ENCODE measurements at places on chromosomes 3 and 15.
A peak's percentile ranks its signal among the peaks of the same experiment; 100 is the strongest.

DNA sequence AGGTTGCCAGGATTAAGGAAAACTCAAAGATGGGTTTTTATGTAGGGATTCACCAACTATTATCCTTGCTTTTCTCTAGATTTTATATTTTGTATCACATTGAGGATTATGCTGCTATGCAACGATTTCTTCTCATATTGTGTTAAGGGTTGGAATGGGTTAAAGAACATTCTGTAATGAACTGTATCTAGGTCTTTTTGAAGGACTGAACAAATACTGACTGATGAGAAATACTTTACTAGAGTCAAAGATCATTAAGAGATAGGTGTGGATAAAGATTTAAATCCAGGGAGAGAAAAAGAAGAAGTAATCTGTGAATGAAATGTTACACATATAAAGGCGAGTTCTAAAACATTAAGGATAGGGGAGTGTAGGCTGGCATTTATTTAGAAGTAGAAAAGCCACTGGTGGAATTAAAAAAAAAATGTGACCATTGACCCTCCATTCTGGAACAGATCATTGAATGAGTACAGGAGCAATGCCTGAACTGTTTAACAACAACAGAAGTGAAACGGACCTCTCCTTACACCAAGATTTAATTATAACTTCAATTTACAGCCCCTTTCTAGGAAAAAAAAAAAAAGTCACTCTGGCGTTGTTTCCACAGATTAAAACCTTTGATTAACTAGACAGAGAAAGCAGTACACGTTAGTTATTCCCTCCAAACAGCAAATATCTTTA, 39.2 kb downstream of the PROS1 start:
- no peak for DNase-seq

- DNase-seq: no peak
These were observed 45.4 kb downstream of the CERS3 start for GRCh38 chr15:100483370-100483769.

DNA sequence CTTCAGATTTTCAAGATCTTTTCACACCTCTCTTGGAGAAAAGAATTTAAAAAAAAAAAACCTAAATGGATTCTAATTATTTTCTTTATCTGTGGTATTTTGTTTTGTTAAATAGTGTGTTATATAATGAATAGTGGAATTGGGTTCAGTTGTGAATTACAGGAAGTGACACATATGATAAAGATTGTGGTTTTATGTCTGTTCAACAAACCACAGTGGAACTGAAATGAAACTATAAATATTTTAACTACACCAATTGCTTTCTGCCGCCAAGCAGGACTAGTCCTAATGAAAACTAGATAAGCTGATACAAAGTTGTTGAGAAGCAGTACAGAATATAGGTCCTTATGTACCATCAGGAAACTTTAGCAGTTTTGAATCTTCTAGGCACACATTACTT, 121.6 kb downstream of the UBE2E2 start:
- DNase-seq: no peak

GRCh38 chr15:42033214-42033873, 12.5 kb upstream of the PLA2G4E start:
- no peak for DNase-seq

DNA sequence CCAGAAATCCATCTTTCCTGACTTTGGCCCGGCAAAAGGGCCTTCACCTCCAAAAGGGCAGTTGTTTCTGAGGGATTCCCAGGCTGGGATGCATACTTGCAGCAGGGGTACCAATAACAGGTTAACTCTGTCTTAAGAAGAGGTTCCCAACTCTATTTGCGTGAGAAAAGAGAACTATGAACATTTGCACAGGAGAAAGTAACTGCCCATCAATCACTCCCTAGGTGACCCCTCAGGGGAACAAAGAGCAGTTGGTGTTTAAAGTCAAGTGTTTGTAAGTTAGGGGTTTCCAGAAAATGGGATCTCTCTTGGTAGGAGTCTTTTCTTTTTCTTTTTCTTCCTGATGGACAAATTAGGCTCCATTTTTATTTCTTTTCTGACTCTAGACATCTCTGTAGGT, 97.3 kb downstream of the EPHB1 start:
- peak; percentile 4 for DNase-seq

- DNase-seq: no peak
These were observed 11.1 kb downstream of the MAGEF1 start for GRCh38 chr3:184700759-184701158.

DNA sequence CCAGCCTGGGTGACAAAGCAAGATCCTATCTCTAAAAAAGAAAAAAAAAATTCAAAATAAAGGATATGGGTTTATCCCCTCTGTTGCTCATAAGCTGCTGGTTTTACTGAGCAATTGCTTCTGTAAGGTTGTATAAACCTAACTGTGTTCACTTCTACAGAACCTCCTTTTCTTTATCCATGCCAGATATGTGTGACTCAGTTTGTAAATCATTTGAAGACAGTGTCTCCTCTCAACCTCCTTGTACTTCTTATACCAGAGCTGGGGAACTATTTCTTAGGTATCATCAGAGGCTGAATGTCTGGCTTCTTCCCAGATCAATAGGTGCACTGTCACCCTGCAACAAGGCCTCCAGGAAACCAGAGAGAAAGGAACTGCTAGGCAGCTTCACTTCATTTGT, 273.8 kb downstream of the CD47 start:
- DNase-seq: no peak

DNA sequence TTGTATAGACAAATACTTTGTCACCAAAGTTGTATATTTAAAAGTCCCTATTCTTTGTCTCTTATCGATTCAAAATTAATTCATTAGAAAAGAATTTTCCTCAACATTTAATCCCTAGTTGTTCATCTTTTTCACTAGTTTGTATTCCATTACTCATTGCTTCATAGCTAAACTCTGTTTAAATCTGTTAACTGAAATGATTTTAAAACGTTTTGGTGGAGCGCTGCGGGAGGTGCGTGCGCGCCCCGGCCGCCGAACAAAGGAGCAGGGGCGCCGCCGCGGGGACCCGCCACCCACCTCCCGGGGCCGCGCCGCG, 56.4 kb upstream of the GOLGA8A start:
- no peak for DNase-seq

- no peak for DNase-seq
These were observed 2.0 kb upstream of the MECOM start for GRCh38 chr3:169665264-169666075.

GRCh38 chr3:61420136-61420759, 141.1 kb upstream of the PTPRG start:
- no peak for DNase-seq

- DNase-seq: peak; percentile 88
These were observed 26.4 kb upstream of the PDE8A start for GRCh38 chr15:84955089-84955848.

DNA sequence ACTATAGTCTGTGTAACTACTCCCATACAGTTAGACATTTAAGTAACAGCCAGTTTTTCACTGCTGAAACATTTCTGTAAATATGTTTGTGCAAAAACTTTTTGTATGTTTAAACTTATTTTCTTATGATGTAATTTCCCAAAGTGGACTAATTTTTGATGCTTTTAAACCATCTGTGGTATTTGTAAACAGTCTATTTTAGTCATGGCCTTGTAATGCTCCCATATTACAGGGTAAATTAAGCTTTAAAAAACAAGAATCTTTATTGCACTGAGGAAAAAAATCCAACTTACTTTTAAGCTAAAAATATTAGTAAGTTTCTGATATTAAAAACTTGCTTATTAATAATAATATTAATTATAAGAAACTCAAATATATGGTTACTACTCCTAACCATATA, 13.5 kb downstream of the CCDC14 start:
- DNase-seq: no peak

DNA sequence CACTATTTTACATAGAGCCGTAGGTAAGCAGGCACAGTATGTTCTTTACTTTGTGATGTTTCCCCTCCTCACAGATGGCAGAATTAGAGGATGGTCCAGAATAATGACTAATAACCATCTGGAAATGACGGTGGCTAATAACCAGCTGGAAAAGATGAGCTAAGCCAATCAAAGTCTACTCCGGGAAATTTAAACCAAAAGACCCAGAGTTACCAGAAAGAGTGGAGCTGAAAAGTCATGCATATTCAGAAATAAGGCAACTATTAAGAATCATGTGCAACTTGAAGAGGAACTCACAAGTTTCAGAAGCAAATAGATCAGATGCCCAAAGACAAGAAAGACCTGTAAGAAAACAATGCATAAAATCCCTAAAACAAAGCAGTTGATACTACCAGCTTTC, 33.6 kb downstream of the DMXL2 start:
- DNase-seq: no peak

DNA sequence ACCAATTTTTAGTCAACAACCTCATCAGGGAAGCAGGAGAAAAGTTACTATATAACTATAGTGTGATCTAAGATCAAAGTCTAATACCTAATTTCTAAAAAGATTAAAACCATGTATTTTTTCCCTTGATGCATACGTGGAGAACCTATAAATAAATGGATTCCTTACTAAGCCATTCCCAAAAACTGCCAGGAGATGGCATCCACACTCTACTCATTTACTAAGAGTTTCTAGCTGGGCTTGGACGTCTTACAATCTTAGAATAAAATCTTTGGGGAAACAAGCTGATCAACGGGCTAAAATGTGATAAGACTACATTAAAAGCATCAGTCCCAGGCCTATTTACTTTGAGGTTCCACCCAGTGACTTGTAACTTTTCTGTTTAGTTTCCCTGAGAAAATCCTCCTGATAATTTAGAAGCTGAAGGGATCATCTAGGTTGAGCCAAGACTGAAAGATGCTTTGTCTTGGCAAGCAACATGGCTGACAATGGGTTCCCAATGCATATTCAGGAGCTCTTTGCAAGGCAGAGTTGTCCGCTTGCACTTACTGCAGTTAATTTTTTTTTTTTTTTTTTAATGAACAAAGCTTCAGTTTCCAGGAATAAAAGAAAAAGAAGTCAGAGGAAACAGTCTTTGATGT, 85.5 kb upstream of the FGF12 start:
- no peak for DNase-seq

DNA sequence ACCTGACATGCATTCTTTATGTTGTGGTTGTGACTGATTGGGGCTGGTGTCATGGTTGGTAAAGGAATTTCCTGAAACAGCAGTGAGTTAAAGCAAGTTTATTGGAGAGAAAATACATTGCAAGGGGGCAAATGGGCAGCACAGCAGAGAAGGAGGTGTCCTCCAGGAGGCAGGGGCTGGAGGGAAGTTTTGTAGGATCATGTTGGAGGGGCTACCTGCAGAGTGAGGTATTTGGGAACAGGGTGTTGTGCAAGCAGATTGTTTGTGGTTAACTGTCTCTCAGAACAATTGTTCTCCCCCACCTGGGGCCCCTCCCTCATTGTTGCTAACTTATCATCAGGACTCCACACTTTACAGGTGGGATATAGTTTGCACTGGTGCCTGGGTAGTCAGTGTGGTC, 196.0 kb downstream of the NSUN3 start:
- no peak for DNase-seq

DNA sequence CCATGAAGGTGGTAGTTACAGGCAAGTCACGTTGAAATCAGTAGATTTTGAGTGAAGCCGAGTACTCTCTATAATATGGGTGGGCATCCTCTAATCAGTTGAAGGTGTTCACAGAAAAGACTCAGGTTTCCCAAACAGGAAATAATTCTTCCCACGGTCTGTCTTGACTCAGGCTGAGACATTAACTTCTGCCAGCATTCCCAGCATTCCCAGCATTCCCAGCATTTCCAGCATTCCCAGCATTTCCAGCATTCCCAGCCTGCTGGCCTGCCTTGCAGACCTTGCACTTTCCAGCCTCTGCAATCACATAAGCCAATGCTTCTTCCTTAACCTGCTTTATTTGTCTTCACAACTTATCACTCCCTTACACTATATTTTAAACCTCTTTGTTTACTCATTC, 542.3 kb upstream of the ROBO2 start:
- DNase-seq: no peak

GRCh38 chr3:85476891-85477495, 518.2 kb downstream of the CADM2 start:
- no peak for DNase-seq

GRCh38 chr3:72042397-72043203, 257.7 kb upstream of the PROK2 start:
- DNase-seq: no peak

DNA sequence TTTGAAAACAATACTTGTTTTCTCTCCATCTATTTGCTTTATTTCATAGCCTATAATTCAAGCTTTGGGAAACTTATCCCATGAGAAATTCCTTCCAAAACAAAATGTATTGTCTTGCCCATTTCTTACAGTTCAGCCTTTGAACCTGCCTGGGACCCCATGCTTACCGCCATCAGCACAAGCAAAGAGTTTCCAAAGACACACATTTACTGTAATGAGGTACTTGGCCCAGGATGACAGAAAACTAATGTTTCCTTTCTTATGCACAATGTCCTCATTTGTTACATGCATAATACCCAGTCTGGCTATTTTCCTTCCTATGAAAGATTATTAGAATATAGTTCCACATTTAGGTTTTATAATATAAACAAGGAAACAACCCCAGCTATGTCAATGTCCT, 180.4 kb downstream of the GAP43 start:
- DNase-seq: no peak

DNA sequence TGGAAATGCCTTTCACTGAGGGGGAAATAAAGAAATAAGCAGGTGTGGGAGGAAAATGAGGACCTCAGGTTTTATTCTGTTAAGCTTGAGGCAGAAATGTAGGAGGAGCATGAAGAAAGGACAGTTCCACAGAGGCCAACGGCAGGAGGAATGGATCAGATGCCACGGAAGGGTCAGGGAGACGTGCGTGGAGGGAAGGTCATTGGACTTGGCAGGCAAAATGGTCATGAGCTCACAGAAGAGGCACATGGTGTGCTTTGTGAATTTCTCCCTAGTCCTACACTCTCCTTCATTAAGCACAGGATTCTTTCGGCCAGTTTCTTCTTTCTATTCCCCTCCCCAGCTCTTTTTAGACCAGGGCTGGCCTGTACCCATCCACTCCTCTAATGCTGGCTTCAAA, 32.5 kb upstream of the THSD4 start:
- DNase-seq: no peak

Data from suprapubic skin (tissue), 4 donors.